ENCODE measurements at places on chromosomes 7 and 10. TPM values are rescaled to one million over a fixed set of nuclear protein-coding genes. Genes with fewer than 3 reads are reported as not detected.

Gene TMEM139
- total RNA-seq = 1.2 TPM

GRCh38 chr7:29825775-29826529, 19.6 kb downstream of the WIPF3 start:
- H3K27me3 ChIP-seq = peaks cover 12% of the 10 kb centered on the region
- H3K27ac ChIP-seq = no peak overlapping the region
- no peak overlapping the region for H3K4me3 ChIP-seq

Gene OR2A5
- total RNA-seq = not detected

Gene BTBD16
- not detected for total RNA-seq
